ENCODE measurements at places on chromosomes 3 and 15. TPM values are rescaled to one million over a fixed set of nuclear protein-coding genes. Genes with fewer than 3 reads are reported as not detected.

PRSS50 gene
- total RNA-seq = 0.24 TPM

RTP1 gene
- not detected for total RNA-seq

SLMAP gene
- total RNA-seq = 62.1 TPM

MFSD1 gene
- 134 TPM for total RNA-seq

ANKRD63 gene
- total RNA-seq = not detected

- no peaks in the 10 kb centered on the region for H3K27me3 ChIP-seq
- DNase-seq = no peak
- no peaks in the 10 kb centered on the region for H3K4me1 ChIP-seq
- no peaks in the 10 kb centered on the region for H3K36me3 ChIP-seq
- no peak overlapping the region for H3K27ac ChIP-seq
Observed at GRCh38 chr3:13668136-13668535, 119.2 kb downstream of the FBLN2 start.

DNA sequence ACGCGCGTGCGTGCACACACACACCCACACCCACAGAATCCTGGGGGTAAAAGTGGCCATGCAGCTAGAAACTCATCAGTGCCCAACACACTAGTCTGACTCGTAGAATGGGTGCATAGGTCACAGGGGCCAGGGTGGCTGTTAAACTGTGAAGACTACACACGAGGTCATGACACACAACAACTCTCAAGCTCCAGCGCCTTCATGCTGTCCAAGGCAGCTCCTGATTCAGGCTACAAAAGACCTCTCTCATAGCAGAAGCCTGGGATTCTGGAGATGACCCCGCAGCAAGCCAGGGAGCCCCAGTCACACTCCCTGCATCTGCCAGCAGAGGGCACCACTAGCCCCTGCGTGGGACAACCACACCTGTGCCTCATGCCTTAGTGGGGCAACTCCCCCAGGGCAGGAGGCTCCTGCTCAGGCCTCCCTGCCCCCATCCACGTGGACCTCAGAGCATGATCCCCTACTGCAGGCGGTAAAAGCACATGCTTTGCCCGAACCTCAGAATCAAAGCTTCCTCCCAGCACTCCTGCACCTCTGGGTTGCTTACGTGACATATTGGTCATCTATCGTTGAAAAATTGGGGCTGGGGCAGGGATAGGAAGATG, 93.1 kb downstream of the LRIG1 start:
- no peak overlapping the region for H3K27ac ChIP-seq
- H3K4me3 ChIP-seq = no peak overlapping the region
- H3K27me3 ChIP-seq = no peaks in the 10 kb centered on the region
- peaks cover 86% of the 10 kb centered on the region for H3K36me3 ChIP-seq

- H3K36me3 ChIP-seq = no peaks in the 10 kb centered on the region
- DNase-seq = peak; percentile 49
- H3K4me3 ChIP-seq = no peak overlapping the region
Observed at GRCh38 chr3:54671511-54671910, 256.3 kb downstream of the LRTM1 start.

- H3K4me1 ChIP-seq = peaks cover 8% of the 10 kb centered on the region
- no peak overlapping the region for H3K4me3 ChIP-seq
- H3K36me3 ChIP-seq = no peaks in the 10 kb centered on the region
- no peak for DNase-seq
Observed at GRCh38 chr15:70235347-70235746, 137.6 kb upstream of the TLE3 start.

DNA sequence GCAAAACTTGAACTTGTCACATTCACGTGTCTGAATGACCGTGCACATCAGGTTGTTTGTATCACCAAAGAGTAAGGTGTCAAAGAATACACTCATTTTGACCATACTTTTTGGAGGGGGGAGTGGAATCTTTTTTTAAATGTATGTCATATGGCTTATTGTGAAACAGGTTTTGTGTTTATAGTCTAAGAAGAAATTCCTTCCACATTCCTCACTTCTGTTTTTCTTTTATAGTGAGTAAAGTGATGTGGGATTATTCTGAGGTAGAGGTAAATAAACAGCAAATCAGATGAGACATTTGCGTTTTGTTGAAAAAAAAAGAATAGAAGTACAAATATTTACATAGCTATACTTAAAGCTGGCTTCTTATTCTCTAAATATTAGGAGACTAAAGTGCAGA, 33.0 kb downstream of the SRP14 start:
- no peak overlapping the region for H3K4me3 ChIP-seq
- no peak for DNase-seq
- H3K27ac ChIP-seq = no peak overlapping the region
- H3K36me3 ChIP-seq = no peaks in the 10 kb centered on the region
- no peaks in the 10 kb centered on the region for H3K4me1 ChIP-seq

- DNase-seq = no peak
- H3K4me1 ChIP-seq = peaks cover 5% of the 10 kb centered on the region
- no peak overlapping the region for H3K4me3 ChIP-seq
- peak overlapping the region; percentile 31 for H3K27ac ChIP-seq
- H3K36me3 ChIP-seq = no peaks in the 10 kb centered on the region
Observed at GRCh38 chr3:141331377-141332318, 36.7 kb upstream of the ZBTB38 start.

GRCh38 chr3:28651159-28651558, 302.5 kb upstream of the AZI2 start:
- H3K4me3 ChIP-seq = no peak overlapping the region
- no peaks in the 10 kb centered on the region for H3K27me3 ChIP-seq
- no peak for DNase-seq
- H3K36me3 ChIP-seq = no peaks in the 10 kb centered on the region

DNA sequence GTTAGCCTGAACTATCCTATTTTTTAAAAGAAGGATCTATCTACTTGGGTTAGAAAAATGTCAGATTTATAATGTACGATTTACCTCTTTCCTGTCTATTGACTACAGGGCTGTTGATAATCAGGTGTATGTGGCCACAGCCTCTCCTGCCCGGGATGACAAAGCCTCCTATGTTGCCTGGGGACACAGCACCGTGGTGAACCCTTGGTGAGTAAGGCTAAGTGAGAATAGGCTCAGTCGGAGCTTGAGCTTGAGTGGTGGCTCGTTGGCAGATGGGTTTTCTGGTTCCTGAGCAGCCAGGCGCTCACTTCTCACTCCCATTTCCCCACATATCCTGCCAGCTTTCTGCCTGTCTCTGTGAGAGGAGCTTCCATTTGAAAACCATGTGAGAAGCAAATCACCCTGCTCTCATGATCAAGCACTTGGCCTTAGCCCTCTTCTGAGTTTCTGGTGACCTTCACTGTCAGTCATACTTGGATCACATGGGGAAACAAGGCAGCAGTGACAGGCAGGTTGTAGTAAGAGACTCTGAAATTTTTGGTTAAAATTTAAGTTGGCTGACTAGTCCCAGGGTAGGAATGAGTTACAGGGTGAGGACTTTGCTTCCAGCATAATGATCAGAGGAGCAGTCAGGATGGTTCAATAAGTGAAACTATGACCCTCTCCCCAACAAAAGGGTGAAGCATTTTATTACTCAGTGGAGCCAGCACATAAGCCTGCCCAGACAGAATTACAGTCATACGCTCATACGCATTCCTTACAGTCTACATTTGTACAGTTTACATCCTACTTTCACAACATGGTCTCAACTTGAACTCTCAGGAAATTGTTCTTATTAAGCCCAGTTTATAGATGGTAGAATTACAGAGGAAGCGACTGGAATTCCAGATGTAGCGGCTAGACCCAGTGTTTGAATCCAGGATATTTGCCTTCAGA, 18.0 kb downstream of the NIT2 start:
- H3K27ac ChIP-seq = no peak overlapping the region
- no peaks in the 10 kb centered on the region for H3K4me1 ChIP-seq
- no peak for DNase-seq
- no peaks in the 10 kb centered on the region for H3K36me3 ChIP-seq
- no peak overlapping the region for H3K4me3 ChIP-seq

DNA sequence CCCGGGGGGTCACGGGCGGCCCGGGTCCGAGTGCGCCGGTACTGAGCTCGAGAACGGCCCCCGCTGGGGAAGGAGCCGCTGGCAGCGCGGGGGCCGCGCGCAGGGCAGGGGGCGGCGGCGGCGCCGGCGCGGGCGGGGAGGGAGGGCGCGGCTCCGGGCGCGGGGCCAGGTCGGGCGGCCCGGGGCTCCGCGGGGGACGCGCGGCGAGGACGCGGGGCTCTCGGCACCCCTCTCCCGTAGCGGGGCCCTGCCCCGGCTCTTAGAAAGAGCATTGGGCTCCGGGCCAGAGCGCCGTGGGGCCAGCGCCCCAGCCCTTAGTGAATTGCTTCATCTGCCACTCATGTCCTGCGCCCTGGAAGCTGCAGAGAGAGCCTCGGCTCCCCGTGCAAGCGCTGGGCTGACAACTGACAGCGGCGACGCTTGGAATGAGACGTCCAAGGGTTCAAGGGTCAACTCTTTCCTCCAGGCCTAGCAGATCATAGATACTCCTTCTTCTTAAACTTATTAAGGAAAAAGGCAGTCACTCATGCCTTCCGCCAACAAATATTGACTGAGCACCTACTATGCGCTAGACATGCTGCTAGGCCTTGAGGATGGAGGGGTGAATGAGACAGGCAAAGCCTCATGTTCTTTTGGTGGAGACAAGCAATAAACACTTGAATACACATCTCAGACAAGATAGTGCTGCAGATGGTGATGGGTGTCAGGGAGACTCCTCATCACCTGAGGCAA, 140.8 kb downstream of the SMAD6 start:
- H3K27ac ChIP-seq = peak overlapping the region; percentile 95
- H3K27me3 ChIP-seq = no peaks in the 10 kb centered on the region
- peak; percentile 68 for DNase-seq

DNA sequence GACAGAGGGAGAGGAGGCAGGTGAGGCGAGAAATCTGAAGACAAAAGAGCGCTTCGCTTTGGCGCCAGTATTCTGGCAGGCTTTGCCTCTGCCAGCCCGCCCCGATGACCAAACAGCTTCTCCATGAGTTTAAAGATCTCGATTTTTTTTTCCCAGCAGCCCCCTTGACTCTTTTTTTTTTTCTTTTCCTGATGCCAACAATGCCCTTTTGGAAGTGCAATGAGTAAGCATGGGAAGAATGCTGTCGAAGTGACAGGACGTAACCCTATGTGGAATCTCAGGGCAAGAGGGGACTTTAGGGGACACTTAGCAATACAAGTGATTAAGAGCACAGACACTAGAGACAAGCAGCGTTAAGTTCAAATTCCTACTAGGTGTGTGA, 211.7 kb downstream of the FGF12 start:
- peaks cover 32% of the 10 kb centered on the region for H3K27me3 ChIP-seq
- no peak overlapping the region for H3K27ac ChIP-seq
- no peak overlapping the region for H3K4me3 ChIP-seq
- no peak for DNase-seq

GRCh38 chr3:63995086-63995485, 28.2 kb downstream of the PSMD6 start:
- peaks cover 77% of the 10 kb centered on the region for H3K36me3 ChIP-seq
- H3K27ac ChIP-seq = no peak overlapping the region
- no peaks in the 10 kb centered on the region for H3K27me3 ChIP-seq
- H3K4me3 ChIP-seq = no peak overlapping the region

DNA sequence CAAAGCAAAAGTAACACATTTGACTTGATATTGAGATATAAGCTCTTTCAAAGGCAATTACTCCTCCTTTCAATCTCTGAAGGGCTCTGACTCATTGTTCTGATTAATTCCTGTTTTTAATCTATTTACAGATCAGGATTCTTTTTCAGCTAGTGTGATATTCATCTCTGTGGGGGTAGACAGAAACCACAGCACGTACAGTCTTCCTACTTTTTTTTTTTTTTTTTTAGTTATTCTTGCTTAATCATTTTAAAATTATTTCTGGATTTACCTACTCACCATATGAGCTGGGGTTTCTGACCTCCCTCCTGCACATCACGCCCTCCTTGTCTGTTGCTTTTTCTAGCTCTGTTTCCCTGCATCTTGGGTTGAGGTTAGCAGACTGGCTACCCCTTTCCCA, 1.4 kb downstream of the CNTN3 start:
- no peak overlapping the region for H3K27ac ChIP-seq
- DNase-seq = no peak
- H3K27me3 ChIP-seq = peaks cover 36% of the 10 kb centered on the region
- no peak overlapping the region for H3K4me3 ChIP-seq

DNA sequence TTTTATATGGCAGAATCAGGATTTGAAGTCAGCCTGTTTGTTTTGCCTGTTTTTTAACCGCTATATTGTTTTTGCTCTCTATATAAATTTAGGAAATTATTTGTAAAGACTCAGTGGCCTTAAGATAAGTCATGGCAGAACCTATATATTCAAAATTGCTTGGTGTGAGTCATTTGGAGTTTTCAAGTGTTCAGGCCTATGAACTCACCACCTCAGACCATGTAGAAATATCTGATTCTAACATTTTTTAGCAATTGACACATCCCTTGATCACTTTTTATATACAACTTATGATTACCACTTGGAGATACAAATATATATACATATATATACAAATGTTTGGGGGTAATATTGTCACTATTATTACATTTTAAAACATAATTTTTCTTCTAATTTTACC, 95.7 kb downstream of the VGLL3 start:
- H3K27me3 ChIP-seq = no peaks in the 10 kb centered on the region
- no peaks in the 10 kb centered on the region for H3K36me3 ChIP-seq
- no peak overlapping the region for H3K4me3 ChIP-seq
- no peaks in the 10 kb centered on the region for H3K4me1 ChIP-seq

DNA sequence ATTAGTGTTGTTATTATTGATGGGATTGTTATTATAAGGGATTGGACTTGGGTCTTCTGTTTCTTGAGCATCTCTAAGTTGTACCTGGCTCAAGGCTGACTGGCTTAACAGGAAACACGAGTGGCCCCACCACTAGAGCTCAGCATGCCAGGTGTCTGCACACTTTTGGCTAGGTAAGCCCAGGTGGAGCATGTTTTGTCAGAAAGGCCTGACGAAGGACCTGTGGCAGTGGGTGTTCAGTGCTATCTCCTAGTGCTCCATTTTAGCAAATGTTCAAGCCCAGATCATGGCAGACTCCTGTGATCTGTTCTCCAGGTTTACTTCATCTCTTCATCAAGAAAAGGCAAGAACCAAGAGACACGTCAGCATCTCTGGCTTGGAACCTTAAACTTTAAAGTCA, 3.4 kb downstream of the MAP2K5 start:
- H3K27me3 ChIP-seq = no peaks in the 10 kb centered on the region
- H3K4me1 ChIP-seq = peaks cover 17% of the 10 kb centered on the region
- no peaks in the 10 kb centered on the region for H3K36me3 ChIP-seq

DNA sequence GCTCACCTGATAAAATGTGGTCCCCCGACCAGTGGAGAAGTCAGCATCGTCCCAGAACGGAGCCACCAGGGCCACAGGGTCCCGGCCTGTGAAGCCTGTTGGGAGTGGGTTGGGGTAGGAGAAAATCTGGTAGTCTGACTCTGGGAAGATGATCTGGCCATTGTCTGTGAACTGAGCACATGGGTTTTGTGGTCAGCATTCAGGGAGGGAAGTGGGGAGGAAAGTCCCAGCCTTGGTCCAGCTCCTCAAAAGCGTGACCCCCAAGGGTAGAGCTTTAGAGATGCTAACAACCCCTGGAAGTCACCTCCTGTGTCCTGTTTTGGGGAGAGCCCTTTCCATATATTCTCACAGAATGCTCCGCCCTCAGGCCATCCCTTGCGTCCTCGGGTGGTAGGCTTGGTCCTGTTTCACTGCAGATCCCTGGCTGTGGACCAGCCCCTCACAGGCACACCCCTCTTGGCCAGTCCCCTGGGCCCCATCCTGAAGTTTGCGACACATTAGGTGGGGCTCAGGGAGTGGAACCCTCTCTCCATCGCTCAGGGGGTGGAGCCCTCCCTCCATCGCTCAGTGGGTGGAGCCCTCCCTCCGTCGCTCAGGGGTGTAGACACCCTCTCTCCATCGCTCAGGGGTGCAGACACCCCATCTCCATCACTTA, 40.0 kb downstream of the MUC4 start:
- no peaks in the 10 kb centered on the region for H3K36me3 ChIP-seq
- H3K4me1 ChIP-seq = no peaks in the 10 kb centered on the region
- no peaks in the 10 kb centered on the region for H3K27me3 ChIP-seq

GRCh38 chr3:46517784-46518181, 20.0 kb downstream of the RTP3 start:
- no peaks in the 10 kb centered on the region for H3K36me3 ChIP-seq
- no peak overlapping the region for H3K4me3 ChIP-seq
- H3K27me3 ChIP-seq = no peaks in the 10 kb centered on the region
- no peaks in the 10 kb centered on the region for H3K4me1 ChIP-seq
- no peak overlapping the region for H3K27ac ChIP-seq
